Fibroblast of the aortic adventitia (primary cell): ENCODE measurements at places on chromosomes 16 and 17. TPM values are rescaled to one million over a fixed set of nuclear protein-coding genes. Genes with fewer than 3 reads are reported as not detected.

DNA sequence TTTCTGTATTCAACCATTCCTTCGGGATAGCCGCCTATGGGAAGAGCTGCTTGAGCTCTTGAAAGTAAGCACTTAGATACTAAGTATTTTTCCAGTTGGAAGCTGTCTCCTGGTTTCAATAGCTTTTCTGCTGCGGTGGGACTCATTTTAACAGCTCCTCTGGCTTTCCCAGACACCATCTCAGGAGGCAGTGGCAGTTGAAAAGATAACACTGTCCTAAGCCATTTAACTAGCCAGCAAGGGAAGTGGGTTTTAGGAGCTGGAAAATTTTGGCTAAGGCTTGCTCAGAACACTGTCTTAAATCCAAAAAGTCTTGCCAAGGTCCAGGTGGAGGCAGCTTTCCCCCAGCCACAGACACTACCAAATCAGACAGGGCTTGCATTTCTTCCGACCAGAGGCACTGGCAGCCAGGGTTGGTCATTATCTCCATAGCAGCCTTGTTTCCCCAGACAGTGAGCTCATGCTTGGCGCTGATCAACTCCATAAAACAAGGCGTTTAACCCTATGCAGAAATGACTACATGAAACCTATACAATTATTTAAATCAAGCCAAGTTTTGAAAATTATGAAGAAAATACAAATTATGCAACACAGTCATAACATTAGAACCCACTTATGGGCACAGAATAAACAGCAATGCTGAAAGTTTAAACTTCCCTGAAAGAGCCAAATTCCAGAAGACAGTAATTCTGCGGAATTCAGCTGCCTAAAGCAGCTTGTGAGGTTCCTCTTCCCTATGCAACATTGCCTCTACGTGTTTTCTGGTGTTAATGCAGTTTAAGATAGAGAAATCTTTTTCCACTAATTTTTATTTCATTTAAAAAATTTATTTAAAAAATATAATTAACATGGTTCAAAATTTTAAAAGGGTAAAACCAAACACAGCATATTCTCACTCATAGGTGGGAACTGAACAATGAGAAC is 25.0 kb downstream of the GABARAPL2 start:
- DNase-seq: peak; percentile 89

- DNase-seq: no peak
Observed at GRCh38 chr17:74574489-74575142, 7.3 kb upstream of the CD300H start.

- no peak for DNase-seq
Observed at GRCh38 chr16:6682142-6682811, 650.4 kb upstream of the RBFOX1 start.

DNA sequence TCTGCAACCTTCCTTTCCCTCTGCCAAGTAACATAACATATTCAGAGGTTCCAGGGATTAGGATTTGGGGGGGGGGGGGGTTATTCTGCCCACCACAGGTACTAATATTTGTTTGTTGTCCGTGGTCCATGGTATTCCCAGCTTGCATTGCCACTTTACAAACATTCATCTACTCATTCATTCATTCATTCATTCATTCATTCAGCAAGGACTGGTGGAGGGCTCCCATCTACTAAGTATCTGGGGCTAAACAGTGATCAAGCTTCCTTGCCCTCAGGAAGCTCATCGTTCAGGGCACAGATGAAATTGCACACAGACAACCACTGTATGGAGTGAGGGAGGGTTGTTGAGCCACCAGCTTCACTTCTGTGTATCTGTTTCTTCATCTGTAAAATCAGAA is 45.8 kb upstream of the NDRG4 start:
- DNase-seq: no peak

DNA sequence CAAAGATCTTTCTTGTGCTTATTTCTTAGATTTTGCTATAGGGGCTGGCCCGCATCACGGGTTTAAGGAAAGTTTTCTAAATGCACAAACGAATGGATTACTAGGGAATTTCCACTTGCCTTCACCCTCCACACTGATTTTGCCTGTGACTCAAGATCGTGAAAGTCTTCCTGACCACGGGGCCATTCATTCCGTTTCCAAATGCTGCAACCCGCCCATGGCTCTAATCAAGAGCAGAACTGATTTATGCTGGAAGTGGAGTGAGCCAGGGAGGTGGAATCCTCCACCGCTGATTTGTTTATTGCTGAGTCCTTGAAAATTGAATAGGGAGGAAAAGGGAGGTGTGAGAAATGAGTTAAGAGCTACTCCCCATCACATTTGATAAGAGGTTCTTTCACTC is 52.4 kb downstream of the CA10 start:
- no peak for DNase-seq

- DNase-seq: peak; percentile 75
Observed at GRCh38 chr17:80663781-80664206, 119.2 kb downstream of the RPTOR start.

- no peak for DNase-seq
Observed at GRCh38 chr17:20059728-20060188, 50.6 kb downstream of the SPECC1 start.

DNA sequence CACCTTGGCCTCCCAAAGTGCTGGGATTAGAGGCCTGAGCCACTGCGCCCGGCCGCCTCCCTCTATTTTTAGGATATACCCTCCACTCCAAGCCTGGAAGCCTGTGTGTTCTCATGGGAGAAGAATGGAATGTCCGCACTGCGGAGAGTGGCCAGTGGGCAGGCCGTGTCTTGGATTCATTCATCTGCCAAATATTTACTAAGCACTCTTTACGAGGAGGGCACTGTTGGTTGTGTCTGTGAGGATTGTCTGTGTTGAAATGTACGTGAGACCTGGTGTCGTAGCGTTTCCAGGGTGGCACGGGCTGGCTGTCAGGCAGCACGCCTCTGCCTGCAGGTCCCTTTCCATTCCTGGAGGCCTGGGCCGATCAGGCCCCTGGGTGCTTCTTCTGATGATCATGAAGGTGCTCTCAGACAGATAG is 19.2 kb downstream of the PGS1 start:
- peak; percentile 64 for DNase-seq

- peak; percentile 54 for DNase-seq
Observed at GRCh38 chr16:81707411-81708265, 71.5 kb upstream of the PLCG2 start.

DNA sequence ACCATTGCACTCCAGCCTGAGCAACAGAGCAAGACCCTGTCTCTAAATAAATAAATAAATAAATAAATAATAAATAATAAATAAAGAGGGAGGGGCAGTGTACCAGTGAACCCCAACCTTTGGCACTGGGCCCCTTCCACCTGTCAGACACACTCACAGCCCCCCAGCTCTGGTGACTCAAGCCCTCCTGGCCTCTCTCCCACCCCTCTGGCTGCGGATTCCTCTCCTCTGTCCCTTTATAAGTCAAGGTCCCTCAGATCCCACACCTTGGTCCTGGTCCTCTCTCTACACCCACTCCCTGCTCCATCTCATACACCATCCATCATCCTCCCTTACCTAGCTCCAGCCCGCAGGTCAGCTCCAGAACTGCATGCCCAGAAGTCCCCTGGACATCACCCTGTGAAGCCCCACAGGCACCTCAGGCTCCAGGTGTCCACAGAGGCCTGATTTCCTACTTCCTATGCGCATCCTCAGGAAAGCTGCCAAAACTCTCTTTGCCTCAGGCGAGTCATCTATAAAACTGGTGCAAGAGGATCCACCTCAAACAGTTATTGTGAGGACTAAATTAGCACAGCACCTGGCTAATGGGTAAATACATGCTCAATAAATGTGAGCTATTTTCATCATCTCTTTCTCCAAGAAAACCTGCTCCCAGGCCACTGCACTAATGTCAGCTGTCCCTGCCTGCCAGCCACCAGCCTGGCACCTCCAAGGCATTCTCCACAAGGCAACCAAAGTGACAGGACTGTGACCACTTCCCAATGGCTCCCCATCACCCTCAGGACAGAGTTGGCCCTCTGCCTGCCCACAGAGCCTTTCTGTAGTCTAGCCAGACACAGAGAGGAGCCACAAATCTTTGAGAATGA is 46.8 kb downstream of the BEAN1 start:
- DNase-seq: no peak

GRCh38 chr16:88705801-88706228 is 393 bp downstream of the RNF166 start:
- DNase-seq: no peak

DNA sequence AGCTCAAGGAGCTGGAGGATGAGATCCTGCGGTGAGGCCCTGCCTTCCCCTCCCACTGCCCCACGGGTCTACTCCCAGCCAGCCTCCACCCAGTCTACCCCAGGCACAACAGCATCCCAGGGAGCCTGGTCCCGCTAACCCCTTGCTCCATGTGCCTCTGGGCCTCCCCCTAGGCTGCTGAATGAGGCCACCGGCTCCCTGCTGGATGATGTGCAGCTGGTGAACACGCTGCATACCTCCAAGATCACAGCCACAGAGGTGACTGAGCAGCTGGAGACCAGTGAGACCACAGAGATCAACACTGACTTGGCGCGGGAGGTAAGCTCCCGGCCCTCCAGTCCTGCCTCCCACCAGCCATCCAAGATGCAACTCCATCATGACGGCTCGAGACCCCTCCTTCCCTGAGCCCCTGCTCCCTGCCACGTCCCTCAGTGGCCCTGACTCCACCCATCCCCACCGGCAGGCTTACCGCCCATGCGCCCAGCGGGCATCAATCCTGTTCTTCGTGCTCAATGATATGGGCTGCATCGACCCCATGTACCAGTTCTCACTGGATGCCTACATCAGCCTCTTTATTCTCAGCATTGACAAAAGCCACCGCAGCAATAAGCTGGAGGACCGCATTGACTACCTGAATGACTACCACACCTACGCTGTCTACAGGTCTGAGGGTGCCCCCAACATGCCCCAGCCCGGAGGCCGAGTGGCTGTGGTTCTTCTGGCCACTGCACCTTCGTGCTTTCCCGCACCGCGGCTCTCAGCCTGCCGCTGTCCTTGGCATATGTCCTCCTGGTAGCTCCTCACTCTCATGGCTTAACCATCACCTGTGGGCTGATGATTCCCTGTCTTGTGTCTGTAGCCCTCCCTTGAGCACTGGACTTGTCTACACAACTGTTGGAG is 15.0 kb upstream of the KDM6B start:
- DNase-seq: no peak

DNA sequence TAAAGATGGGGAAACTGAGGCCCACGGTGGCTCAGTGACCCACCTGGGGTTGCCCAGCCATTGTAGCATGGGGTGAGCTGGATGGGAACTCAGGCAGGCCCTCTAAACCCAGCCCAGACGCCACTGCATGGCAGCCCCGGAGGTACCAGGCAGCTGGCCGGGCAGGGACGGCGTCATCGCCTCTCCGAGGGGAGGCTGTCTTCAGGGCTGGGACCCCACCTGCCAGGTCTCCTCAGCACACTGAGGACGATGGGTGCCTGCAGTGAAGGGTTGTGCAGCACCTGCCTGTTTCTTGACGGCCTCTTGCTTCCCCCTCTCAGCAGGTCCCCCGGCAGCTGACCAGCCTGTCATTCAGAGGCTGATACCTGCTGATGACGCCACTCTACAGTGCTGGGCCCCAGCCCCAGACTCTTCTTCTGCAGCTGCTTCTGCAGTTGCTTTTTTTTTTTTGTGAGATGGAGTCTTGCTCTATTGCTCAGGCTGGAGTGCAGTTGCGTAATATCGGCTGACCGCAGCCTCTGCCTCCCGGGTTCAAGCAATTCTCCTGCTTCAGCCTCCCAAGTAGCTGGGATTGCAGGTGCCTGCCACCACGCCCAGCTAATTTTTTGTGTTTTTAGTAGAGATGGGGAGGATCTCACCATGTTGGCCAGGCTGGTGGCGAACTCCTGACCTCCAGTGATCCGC is 24.7 kb downstream of the RNF213 start:
- no peak for DNase-seq

GRCh38 chr16:67164599-67165061 is at the start of gene HSF4:
Gene HSF4, plus strand, starts transcription at chr16:67164745. Its CDS starts 67 bp downstream, at chr16:67164812.
- no peak for DNase-seq

- peak; percentile 30 for DNase-seq
Observed at GRCh38 chr17:3983606-3984484, 19.6 kb upstream of the ATP2A3 start.

- no peak for DNase-seq
Observed at GRCh38 chr17:75661531-75661930, 5.4 kb downstream of the RECQL5 start.

DNA sequence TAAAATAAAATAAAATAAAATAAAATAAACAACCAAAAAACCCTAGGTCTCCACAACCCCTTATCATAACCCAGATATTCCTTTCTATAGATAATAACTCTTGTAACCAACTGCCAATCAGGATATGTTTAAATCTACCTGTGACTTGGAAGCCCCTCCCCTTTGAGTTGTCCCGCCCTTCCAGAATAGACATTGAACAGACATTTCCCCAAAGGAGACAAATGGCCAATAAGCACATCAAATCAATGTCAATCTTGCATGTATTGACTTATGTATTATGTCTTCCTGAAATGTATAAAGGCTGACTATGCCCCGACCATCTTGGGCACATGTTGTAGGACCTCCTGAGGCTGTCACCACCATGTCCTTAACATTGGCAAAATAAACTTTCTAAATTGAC is 1.5 kb upstream of the MAPK7 start:
- no peak for DNase-seq

- DNase-seq: no peak
Observed at GRCh38 chr16:12315330-12316136, 339.0 kb downstream of the SNX29 start.

DNA sequence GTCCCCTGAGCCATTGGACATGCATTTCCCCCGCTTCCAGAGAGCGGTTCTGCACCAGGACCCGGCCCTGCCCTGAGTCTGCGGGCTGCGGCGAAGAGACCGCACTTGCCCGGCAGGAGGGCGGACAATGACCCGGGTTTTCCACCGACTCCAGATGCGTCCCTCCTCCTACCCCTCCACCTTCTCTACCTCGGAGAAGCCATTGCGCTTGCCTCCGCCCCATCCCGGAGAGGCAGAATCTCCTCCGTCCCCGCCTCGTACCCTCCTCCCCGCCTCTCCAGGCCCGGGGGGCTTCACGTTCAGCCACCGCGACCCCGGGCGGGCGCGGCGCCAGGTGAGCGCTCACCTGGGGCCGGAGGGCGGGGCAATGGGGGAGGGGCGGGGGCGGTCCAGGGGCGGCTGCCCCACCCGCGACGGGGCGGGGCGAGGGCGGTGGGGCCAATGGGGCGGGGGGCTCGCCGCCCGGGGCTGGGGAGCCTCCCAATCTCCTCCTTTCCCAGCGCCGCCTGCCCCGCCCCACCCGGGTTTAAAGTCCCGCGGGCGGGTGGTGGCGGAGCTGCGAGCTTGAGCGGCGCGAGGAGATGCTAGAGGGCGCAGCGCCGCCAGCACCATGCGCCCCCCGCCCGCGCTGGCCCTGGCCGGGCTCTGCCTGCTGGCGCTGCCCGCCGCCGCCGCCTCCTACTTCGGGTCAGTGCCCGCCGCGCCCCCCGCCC is at the start of gene WNT9B:
WNT9B (plus strand) TSS at position 555 of the 713 bp plus-strand sequence; CDS start at position 611, 56 bp downstream.
- no peak for DNase-seq

Gene OR1A1
- not detected in 2 replicates for total RNA-seq

Gene ABCC3
- 1.4 and 12.5 TPM in 2 replicates for total RNA-seq

Gene AOC3
- under 0.01 and 0.08 TPM in 2 replicates for total RNA-seq

Gene TBC1D3
- not detected in 2 replicates for total RNA-seq

Gene ITGAL
- total RNA-seq: not detected in 2 replicates

Gene UMOD
- not detected in 2 replicates for total RNA-seq

Gene PRSS36
- total RNA-seq: 1.1 and 3.8 TPM in 2 replicates
